Activated naive CD8-positive, alpha-beta T cell treated with anti-CD3 and anti-CD28 coated beads, Interleukin-2, amount 10 ng/mL, durations not matched to agents 7 days and 5 days (primary cell): ENCODE measurements at places on chromosomes 11 and 22.

DNA sequence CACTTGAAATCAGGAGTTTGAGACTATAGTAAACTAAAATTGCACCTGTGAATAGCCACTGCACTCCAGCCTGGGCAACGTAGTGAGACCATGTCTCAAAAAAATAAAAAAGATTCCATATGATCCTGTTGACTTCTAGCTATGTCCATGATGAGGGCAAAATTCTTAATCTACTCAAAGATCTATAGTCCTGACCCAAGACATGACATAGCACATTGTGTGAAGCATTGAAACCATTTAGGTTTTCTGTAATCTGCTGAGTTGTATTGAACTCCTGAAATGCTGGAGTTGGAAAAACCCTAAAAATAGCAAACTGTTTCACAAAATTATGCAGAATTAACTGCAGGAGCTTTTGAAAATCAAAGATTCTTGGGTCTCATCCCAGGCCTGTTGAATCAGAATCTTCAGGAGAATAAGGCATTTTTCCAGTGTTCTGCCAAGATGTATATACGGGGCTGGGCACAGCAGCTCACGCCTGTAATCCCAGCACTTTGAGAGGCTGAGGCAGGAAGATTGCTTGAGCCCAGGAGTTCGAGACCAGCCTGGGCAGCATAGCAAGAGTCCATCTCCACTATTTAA, 29.8 kb upstream of the LDHA start:
- DNase-seq = no peak

- DNase-seq = no peak
Measured at GRCh38 chr11:115502636-115503082, 1.6 kb downstream of the CADM1 start.

- no peak for DNase-seq
Measured at GRCh38 chr11:103042161-103042560, 49.8 kb downstream of the DCUN1D5 start.

DNA sequence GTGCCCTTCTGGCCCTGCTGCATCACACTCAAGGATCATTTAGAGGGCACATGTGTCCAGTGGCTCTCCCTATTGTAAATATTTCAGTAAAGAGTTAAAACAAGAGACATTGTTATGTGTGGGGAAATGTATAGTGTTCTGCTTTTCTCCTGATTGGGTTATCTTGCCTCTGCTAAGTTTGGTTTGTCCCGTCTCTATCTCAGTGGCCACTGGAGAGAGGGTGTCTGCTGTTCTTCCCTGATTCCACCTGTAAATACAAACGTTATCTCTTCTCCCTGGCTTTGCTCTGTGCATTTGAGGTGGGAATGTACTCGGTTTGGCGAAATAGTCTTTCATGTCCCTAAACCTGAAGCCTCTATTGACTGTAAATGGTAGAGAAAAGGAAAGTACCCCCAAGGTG, 6.3 kb downstream of the MIEF1 start:
- DNase-seq = no peak

GRCh38 chr22:37675930-37676735, 697 bp downstream of the LGALS1 start:
- DNase-seq = no peak

- DNase-seq = no peak
Measured at GRCh38 chr11:23729088-23729487, 767.8 kb upstream of the LUZP2 start.

DNA sequence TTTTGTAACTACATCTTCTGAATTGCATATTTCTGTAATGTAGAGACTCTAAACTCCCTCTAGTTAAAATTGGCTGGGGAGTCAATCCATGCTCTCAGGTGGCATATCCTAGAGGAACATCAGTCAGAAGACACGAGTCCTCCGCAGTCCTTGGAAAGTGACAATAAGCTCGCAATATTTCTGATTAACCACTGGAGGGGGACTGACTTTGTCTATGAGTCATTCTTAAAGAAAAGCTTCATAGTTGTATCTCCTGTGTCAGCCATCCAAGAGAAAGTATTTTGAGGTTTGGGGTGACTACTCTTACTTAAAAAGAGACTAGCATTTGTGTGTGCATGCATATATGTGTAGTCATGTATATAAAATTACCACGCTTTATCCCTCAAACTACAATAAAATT, 60.2 kb downstream of the SLN start:
- no peak for DNase-seq
